ELF-1 (cell line): ENCODE measurements at places on chromosomes 4 and X.

DNA sequence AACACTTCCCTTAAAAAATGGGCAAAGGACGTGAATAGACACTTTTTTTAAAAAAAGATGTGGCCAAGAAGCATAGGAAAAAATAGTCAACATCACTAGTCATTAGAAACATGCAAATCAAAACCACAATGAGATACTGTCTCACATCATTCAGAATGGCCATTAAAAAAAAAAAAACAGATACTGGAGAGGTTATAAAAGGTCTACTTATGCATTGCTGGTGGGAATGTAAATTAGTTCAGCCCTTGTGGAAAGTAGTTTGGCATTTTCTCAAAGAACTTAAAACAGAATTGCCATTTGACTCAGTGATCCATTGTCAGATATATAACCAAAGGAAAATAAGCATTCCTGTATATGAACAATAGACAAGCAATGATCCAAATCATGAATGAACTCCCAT is 352.8 kb upstream of the EPHA5 start:
- DNase-seq, result no peak

GRCh38 chr4:152735396-152735859 is 44.1 kb downstream of the TIGD4 start:
- DNase-seq, result no peak

GRCh38 chrX:85620466-85620865 is 241.0 kb upstream of the POF1B start:
- DNase-seq, result no peak

GRCh38 chr4:48767055-48767929 is 12.8 kb downstream of the FRYL start:
- DNase-seq, result peak; percentile 26

DNA sequence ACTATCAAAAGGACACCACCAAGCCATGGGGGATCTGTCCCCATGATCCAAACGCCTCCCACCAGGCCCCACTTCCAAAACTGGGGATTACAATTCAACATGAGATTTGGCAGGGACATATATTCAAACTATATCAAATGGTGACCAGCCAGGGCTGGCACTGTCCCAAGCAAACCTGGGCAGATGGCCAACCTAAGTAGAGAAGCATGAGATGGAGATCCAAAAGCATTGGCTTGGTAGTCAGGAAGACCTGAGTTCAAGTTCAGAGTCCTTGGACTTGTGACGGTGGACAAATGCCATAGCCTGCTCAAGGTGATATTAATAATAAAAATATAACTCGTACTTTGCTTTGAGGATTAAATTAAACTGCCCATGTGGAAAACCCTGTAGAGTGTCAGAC is 79.2 kb upstream of the HS3ST1 start:
- DNase-seq, result no peak

DNA sequence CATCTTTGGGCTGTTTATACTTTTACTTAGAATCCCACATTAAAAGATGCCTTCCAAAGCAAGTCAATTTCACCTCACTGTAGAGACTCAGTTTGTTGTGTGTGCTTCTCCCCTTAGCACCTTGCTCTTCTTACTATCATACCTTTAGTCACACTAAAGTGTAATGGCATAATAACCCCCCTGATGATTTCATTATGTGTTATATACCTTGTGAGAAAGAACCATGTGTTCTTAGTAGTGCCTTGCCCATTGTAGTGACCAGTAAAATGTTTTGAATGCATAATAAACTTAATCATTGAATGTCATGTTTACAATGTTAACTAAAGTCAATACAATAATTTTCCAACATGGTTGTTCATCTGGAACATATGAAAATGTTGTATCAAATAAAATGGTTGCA is 1621.9 kb downstream of the PCDH7 start:
- DNase-seq, result no peak

GRCh38 chrX:154739952-154740465 is 10.9 kb downstream of the GAB3 start:
- DNase-seq, result no peak

- DNase-seq, result no peak
Measured at GRCh38 chr4:163367651-163368050, 24.0 kb downstream of the NPY5R start.

GRCh38 chrX:110418316-110419235 is 59.9 kb downstream of the RTL9 start:
- peak; percentile 74 for DNase-seq

GRCh38 chr4:133355633-133356032 is 206.5 kb downstream of the PCDH10 start:
- peak; percentile 39 for DNase-seq

DNA sequence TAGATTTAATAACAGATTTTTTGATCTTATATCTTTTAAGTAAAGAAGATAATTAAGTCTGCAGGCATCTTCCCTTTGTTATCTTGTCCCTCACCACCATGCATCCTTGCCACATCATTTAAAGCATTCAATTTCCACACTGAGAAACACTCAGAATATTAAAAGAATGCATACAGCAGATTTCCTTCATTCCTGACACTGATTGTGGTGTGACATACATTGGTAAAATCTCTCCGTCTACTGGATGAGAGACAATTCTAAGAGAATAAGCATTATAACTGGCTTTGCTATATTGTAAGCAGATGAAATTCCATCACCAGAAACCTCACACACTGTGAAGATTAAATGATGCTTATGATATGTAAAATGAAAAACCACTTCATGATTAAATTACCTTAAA is 97.4 kb upstream of the TRPC5OS start:
- DNase-seq, result no peak

- DNase-seq, result peak; percentile 78
Measured at GRCh38 chrX:23952984-23953907, 45.4 kb downstream of the CXorf58 start.

GRCh38 chr4:62279689-62280088 is 1079.6 kb downstream of the ADGRL3 start:
- DNase-seq, result no peak

DNA sequence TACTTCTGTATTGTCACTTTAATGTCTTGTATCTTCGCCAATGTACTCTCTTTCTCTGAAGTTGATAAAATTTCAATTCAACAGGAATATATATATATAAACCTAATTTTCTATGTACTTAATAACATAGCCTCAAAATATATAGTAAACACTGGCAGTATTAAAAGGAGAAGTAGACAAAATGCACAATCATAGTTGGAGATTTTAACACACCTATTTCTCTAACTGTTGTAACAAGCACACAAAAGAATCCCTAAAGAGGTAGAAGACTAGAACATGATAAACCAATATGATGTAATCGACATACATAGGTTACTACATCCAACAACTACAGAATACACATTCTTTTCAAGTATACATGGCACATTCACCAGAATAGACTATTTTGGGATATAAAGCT is 65.5 kb downstream of the ZNF81 start:
- DNase-seq, result no peak

DNA sequence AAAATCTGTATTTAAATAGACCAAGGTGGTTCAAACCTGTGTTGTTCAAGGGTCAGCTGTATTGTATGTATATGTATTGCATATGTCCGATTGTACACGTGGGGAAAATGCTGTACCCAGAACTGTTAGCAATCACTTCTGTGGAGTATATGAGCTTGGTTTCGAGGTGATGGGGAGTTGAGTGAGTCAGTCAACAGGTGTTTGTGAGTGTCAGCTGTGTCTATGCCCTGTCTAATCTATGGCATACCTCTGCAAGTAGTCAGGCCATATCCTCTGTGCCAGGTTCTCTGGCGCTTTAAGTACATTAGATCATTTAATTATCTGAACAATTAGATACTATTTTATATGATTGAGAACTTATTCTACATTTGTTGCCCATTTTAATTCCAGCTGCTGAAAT is 7.4 kb downstream of the ZRSR2 start:
- no peak for DNase-seq

DNA sequence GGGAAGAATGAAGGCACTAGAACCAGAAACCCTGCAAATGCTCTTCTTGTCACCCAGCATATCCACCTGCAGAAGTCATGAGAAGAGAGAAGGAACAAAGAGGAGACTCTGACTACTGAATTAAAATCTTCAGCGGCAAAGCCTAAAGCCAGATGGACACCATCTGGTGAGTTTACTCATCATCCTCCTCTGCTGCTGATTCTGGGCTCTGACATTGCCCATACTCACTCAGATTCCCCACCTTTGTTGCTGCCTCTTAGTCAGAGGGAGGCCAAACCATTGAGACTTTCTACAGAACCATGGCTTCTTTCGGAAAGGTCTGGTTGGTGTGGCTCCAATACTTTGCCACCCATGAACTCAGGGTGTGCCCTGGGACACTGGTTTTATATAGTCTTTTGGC is 181.7 kb downstream of the AR start:
- DNase-seq, result no peak

GRCh38 chrX:53227224-53227765 is 2.3 kb upstream of the KDM5C start:
- no peak for DNase-seq

DNA sequence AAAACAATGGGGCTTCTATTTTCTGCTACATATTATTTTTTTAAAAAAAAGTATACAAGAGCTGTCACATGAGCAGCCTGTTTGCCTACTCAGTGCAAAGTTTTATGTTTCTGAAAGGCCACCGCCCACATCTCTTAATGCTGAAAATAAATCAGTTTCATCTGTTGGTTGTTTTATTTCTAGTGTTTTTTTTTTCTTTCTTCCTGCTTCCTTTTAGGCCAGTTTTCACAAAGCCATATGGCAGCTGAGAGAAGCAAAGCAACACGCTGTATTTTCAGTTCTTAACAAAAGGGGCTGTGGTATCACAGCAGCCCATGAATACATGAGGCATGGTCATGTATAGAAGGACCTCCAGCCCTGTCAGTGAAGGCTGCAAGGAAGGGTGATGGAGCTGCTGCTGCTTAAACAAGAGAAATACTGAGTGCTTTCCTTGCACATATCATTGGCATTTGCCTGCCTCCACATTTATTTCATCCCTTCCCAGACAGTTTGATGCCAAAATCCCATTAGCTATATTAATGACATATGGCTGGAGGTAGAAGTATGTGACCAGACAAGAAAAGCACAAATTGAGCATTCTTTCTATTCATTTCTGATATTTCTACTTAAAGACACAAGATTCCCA is 172.5 kb downstream of the PCDH18 start:
- no peak for DNase-seq

GRCh38 chr4:155371432-155372043 is 5.2 kb downstream of the MAP9 start:
- DNase-seq, result no peak

- DNase-seq, result peak; percentile 44
Measured at GRCh38 chr4:88320780-88321373, 36.5 kb upstream of the PPM1K start.

- no peak for DNase-seq
Measured at GRCh38 chr4:158807691-158808090, 38.9 kb downstream of the FNIP2 start.

DNA sequence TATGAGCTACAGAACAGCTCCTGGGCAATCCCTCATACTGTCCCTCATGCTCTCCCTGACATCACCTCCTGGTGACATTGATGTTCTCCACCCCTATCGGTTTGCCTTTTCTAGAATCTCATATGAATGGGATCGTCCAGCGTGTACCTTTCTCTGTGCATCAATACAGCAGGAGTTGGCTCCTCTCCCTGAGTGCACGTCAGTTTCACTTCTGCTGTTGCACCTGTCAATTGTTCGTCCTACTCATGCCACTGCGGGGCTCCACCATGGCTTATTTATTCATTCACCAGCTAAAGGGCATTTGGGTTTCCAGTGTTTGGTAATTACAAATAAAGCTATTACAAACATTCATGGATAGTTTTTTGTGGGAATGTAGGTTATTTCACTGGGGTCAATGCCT is 269.1 kb upstream of the ZFP42 start:
- DNase-seq, result no peak

DNA sequence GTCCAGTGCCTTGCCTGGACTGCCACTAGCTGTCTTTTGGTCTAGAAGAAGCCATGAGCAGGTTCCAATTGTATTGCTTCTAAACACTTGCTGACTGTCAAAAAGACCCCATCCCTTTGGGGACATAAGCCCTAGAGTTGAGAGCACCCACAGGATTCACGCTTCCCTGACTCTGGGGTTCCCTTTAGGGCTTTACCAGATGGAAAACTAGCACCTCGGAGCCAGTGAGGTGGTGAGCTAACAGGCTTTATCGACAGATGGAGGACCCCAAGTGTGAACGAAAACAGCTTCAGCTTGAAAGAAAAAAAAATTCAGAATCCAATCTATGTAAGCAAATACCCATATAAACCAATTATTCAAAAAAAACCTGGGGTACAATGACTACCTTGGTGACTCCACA is 90.8 kb downstream of the NAA11 start:
- no peak for DNase-seq
